ENCODE measurements at places on chromosomes 12 and 14.

DNA sequence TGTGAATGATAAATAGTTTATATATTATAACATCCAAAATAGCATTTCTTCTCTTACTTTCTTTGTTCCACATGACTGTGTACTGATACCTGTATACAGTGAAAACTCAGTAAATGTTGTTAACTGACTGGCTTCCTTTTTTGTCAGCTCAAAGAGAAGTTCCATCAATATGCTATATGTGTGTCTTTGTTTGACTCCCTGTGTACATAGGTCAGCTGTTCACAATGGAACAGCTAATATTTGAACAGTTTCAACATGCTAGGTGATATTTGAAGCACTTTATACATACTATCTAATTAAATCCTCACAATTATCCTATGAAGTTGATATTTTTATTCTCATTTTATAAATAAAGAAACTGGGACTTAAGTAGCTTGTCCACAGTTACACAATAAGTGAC lies 15.3 kb upstream of the KICS2 start:
- DNase-seq = no peak

DNA sequence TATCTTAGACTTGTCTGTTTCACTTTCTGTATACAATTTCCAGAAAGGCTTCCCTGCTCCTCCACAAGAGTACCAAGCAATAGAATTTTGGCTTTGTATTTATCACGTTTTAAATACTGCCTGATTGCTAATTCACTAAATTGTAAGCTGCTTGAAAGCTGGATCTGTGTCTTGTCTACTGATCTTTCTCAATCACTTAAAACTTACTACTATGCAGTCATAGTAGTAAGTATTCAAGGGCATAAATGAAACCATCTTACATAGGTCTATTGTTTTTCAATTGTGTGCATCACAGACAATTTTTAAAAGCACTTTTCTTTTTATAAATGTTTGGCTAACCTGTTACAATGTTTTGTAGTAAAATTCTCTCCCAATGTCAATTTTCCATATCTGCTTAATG lies 1.2 kb upstream of the GLIPR1L2 start:
- DNase-seq = no peak

DNA sequence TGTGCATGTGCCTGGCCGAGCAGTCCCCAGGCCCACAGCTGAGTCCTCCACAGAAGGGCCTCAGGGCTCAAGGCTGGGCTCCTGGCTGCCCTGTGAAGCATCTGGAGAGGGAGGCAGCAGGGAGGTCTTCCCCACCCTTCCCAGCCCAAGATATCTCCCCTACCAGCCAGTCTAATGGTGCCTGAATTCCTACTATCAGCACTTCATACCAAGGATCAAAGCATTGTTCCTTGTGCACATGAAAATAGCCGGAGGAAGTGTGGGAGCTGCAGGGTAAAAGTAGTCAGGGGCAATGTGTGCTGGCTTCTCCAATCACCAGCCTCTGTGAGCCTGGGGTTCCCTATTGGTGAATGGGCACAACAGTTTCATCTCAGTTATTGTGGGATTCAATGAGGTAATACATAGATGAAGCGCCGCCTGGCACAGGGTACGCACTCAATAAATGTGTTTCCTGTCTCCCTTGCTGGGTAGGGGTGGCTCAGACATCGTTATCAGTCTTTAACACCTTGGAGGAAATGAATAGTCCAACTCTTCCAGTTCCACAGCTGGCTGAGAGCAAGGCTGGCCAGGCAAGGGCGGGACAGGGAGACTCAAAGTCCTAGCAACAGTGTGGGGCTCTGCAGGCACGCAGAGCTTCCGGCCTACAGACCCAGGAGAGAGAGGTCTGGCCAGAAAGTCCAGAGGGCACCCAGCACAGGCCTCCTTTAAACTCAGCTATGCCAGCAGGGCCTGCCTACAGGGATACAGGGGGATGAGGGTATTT lies 39.1 kb upstream of the PNMA1 start:
- DNase-seq = peak; percentile 82

- peak; percentile 21 for DNase-seq
These were observed 105.1 kb downstream of the NDUFA12 start for GRCh38 chr12:94898388-94898787.

GRCh38 chr14:61519106-61519505 lies 176.2 kb upstream of the HIF1A start:
- no peak for DNase-seq

DNA sequence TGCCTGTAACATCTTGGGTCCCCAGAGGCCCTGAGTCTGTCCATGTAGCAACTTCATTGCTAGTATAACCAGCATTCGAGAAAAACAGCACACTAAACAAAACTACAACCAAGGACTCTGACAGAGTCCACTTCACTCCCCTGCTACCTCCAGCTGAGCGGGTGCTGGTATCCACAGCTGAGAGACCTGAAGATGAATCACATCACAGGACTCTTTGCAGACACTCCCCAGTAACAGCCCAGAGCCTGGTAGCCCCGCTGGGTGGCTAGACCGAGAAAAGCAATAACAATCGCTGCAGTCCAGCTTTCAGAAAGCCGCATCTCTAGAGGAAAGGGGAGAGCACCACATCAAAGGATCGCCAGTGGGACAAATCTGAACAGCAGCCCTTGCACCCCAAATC lies 9.0 kb upstream of the IQSEC3 start:
- DNase-seq = no peak

- DNase-seq = no peak
These were observed 102.3 kb upstream of the DIO3 start for GRCh38 chr14:101458741-101459550.

DNA sequence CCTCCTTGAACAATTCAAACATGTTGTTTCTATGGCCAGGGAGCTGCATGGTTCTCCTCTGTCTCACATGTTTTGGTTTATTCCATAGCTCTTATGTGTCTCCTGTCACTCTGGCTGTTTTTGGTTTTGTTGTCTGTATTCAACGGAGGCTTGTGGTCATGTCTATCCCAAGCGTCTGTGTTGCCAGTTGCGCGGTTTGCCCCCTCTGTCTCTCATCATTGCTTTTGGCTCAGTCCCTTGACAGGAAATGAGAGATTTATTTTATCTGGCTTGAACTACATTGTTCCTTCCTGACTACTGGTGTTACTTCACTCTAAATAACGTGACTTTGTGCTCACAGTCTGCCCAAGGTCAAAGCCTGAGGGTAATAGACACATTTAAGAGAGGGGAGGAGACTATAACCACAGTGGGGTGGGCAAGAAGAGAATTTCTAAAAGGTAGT lies 96.4 kb upstream of the SOX5 start:
- no peak for DNase-seq

- DNase-seq = no peak
These were observed 276.4 kb downstream of the DPF3 start for GRCh38 chr14:72617391-72618031.

- DNase-seq = no peak
These were observed 38.3 kb downstream of the SSPN start for GRCh38 chr12:26233631-26234030.

GRCh38 chr12:95608252-95609033 lies 57.2 kb upstream of the USP44 start:
- DNase-seq = no peak

DNA sequence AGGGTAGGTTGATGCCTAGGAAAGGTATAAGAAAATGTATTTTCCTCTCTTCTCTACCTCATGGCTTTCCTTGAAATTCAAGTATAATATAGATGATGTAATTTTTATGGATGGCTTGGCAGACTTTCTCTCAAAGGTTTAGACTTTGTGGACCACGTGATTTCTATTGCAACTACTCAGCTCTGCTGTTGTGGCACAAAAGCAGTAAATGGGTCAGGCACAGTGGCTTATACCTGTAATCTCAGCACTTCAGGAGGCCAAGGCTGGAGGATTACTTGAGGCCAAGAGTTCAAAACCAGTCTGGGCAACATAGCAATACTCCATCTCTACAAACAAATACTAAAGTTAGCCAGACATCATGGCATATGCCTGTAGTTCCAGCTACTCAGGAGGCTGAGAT lies 22.0 kb downstream of the SRP54 start:
- DNase-seq = no peak

DNA sequence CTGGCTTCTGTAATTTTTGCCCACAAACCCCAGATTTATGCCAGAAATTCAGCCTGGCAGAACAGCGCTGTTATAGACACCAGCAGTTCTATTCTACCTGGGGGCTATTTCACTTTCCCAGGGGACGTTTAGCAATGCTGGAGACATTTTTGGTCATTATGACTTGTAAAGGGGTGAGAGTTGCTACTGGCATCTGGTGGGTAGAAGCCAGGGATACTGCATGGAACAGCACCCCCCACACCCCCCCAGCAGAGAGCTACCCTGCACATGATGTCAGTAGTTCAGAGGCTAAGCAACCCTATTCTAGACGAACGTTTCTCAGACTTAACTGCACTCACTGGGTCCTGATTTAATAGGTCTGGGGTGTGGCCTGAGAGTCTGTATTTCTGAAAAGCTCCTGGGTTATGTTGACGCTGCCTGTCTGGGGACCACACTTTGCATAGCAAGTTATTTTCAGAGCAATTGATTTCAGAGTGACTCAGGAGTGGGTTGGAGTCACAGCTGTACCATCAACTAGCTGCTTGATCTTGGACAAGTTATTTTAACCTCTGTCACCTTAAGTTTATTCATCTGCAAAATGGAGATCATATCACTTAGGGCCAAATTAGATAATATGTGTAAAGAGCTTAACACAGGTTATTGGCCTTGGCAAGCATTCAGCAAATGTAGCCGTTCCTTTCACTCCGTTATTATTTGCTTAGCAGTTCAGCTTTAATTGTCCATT lies 48.5 kb downstream of the CHST11 start:
- no peak for DNase-seq

DNA sequence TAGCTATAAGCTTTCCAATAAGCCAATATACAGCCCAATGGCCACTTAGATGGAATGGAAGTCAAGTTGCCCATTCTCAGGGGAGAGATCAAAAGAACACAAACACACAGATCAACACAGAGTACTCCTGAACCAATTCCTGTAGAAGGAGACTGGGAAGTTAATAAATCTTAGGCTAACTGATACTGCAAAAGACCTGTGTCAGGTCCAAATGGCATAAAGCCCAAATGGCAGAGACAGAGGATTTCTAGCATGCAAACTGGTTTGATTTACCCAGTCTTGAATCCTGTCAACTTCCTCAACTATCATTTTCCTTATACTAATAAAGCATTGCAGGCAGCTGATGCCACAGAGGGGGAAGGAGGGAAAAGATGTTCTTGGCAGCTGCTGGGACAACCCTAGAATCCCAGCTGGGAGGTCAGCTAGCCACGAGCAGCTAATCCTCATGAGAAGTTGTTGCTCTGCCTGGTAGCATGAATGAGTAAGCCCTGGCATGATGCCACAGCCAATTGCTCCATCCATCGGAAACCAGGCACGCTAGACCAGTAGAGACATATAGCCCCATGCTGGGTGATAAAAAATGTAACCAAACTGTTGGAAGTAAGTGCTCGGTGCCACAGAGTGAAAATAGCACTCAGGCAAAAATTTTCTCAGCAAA lies 26.2 kb downstream of the ANG start:
- DNase-seq = peak; percentile 38

GRCh38 chr12:62658910-62659309 lies 192.3 kb downstream of the MON2 start:
- DNase-seq = no peak

DNA sequence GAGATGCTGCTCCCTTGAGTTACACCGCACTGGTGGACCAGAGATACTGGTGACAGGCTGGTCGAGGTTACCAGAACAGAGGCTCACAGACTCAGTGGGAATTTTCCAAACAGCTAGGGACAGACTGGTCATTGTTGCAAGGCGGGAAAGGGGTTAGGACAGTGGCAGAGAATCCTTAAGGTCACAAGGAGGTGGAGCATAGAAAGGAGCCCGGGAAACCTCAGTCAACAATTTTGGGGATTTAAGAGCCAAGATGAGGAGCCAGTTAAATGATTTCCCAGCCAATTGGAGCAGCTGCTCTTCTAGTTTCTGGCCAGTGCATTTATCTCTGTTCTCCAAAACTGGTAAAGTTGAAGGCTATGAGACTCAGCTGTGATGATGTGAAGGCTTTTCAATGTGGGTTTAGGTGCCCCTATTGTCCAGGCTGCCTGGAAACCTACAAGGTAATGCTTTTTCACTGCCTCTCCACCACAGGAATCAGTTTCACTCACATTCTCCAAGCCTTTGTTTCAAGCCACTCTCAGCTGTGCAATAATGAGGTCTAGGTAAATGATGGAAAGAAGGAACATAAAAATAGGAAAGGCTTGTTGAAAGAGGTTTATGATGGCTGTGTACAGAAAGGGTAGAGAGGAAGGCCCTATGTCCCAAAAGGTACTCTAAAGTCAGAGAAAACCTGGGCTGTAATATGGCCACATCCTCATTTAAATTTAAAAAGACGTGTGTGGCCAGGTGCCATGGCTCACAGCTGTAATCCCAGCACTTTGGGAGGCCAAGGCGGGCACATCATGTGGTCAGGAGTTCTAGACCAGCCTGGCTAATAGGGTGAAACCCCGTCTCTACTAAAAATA lies 7.0 kb upstream of the TNS2 start:
- DNase-seq = peak; percentile 33

GRCh38 chr12:116384691-116385485 lies 107.4 kb upstream of the MED13L start:
- peak; percentile 89 for DNase-seq

GRCh38 chr12:74816398-74817175 lies 279.0 kb downstream of the ATXN7L3B start:
- peak; percentile 14 for DNase-seq

- no peak for DNase-seq
These were observed 13.6 kb upstream of the AQP2 start for GRCh38 chr12:49936925-49937324.

GRCh38 chr14:69226178-69226577 lies 33.8 kb upstream of the GALNT16 start:
- DNase-seq = no peak

DNA sequence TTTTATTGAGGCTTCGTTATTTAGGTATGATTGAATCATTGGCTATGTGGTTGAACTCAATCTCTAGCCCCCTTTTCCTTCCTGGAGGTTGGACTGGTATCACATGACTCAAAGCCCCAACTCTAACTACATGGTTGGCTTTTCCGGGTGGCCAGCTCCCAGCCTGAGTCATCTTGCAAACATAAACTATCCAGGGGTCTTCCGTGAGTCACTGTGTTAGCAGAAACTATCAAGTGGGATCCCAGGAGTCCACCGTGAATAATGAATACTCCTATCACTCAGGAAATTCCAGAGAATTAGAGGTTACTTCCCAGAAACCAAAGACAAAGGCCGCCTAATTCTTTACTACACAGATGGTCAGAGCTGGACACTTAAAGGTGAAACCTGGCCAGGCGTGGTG lies 19.7 kb upstream of the PLEKHD1 start:
- no peak for DNase-seq

DNA sequence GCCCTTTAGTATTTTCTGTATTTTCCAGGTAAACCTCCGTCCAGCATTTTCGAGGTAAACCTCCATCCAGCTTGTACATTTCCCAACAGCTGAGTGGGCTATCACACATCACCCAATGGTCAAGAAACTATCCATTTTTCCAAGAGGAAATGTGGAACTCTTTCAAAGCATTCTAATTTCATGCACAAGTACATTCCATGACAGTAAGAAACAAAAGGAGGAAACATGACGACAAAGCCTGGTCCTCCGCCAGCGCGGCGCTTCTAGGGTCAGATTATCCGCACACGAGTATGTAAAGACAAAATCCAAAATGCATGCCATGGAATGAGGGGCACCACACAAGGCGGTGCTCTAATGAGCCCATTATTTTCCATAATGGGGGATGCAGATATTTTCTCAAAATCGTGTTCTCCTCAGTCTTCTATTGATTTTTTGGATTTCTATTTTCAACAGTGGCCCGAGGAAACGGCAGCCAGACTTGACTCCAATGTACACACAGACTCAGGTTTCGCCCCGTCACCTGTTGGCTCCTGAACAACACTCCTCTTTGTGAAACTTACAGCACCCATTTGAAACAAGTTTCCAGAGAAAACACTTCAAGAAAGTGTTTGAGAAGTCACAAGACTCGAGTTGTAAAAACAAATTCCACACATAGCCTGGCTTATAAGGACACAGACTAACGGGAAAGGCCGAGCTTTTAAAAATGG lies 107.4 kb downstream of the PRICKLE1 start:
- DNase-seq = no peak
